Astrocyte (in vitro differentiated cells and primary cell): ENCODE measurements at places on chromosomes 11 and 22. TPM values are rescaled to one million over a fixed set of nuclear protein-coding genes. Genes with fewer than 3 reads are reported as not detected.
A peak's percentile ranks its signal among the peaks of the same experiment; 100 is the strongest.

- DNase-seq = no peak
Observed at GRCh38 chr22:35752006-35752862, 34.6 kb downstream of the APOL5 start.

- no peak for DNase-seq
Observed at GRCh38 chr11:27420217-27420616, 52.4 kb downstream of the LGR4 start.

- no peak for DNase-seq
Observed at GRCh38 chr11:78638704-78639380, 64.2 kb upstream of the NARS2 start.

- peak; percentile 21 for DNase-seq
Observed at GRCh38 chr11:66002648-66003225, 434 bp downstream of the BANF1 start.

- DNase-seq = peak; percentile 44
Observed at GRCh38 chr22:31451709-31452571, 37.7 kb downstream of the EIF4ENIF1 start.

- DNase-seq = no peak
Observed at GRCh38 chr11:103619480-103619879, 417.0 kb upstream of the DDI1 start.

DNA sequence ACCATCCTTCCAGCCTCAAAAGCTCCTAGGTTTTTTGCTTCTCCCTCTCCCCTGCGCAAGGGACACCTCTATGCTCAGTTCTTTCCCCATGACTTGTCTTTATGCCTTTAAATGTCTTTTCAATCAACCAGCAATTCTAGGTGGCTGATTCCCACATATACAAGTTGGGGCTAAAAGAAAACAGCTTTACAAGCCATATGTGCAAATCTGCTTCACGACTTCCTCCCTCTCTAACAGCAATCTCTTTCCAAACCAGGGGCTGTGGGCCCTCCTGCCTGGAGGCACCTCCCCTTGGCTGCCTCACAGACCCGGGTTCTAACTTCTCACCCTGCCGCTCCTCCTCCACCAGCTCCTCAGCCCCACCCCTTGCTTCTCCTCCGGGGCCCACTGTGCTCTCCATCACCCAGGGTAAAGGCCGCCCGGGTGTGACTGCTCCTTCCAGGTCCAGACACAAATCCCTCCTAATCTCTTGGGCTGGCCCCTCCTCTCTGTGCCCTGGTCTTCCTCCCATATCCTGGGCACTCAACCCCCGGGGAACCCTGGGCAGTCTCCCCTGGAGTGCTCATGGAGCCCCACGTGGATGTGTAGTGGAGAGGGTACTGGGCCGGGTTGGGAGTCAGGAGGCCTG lies 14.1 kb downstream of the TMPRSS13 start:
- DNase-seq = no peak

DNA sequence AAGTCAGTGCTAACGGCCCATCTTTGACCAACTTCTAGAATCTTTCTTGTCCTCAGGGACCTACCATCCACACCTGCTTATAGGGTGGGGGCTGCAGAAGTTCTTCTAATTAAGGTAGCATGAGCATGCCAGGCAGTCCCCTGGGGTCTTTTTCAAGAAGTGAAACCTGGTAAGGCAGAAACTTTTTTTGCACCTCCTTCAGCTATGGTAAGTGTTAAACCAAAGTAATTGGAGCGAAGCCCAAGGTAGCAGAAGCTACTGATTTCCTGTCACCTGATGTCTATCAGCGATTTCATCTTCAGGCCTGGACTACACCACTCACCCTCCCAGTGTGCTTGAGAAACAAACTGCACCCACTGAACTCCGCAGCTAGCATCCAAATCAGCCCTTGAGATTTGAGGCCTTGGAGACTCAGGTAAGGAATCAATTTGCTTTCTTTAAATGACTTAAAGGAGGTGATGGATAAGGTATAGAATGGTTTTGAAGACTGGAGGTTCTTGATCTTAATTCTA lies at the start of gene MS4A1:
MS4A1 (plus strand) TSS at position 317 of the 512 bp plus-strand sequence. CDS start 6,528 bp downstream, outside the sequence.
- no peak for DNase-seq

GRCh38 chr11:15635521-15635920 lies 520.8 kb downstream of the INSC start:
- DNase-seq = no peak

The GRAMD1B gene
- 4.9 and 6.5 TPM in 2 replicates for total RNA-seq

The MRPL17 gene
- total RNA-seq = 89.2 and 89.9 TPM in 2 replicates

The CST6 gene
- not detected in 2 replicates for total RNA-seq

The RIMBP3B gene
- total RNA-seq = 0.12 and 0.16 TPM in 2 replicates

The BCO2 gene
- 0.48 and 0.62 TPM in 2 replicates for total RNA-seq
